ENCODE measurements at places on chromosomes 5 and 9. TPM values are rescaled to one million over a fixed set of nuclear protein-coding genes. Genes with fewer than 3 reads are reported as not detected.

DNA sequence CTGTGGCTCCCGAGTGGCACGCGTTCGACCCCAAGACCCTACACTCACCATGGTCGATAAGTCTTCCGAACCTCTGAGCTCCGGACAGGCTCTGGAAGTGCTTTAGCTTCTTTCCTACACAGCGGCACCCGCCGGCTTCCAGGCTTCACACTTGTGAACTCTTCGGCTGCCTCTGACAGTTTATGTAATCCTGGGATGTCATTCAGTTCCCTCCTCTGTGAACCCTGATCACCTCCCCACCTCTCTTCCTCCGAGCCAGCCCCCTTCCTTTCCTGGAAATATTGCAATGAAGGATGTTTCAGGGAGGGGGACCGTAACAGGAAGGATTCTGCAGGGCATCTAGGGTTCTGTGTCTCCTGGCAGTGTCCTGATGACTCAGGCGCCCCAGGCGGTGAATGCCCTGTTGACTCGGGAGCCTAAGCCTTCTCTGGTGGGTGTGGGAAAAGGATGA is at the start of gene CD14:
CD14 (minus strand) TSS at position 155 of the 451 bp plus-strand sequence; CDS start at position 51, 104 bp downstream.
- no peak for DNase-seq

DNA sequence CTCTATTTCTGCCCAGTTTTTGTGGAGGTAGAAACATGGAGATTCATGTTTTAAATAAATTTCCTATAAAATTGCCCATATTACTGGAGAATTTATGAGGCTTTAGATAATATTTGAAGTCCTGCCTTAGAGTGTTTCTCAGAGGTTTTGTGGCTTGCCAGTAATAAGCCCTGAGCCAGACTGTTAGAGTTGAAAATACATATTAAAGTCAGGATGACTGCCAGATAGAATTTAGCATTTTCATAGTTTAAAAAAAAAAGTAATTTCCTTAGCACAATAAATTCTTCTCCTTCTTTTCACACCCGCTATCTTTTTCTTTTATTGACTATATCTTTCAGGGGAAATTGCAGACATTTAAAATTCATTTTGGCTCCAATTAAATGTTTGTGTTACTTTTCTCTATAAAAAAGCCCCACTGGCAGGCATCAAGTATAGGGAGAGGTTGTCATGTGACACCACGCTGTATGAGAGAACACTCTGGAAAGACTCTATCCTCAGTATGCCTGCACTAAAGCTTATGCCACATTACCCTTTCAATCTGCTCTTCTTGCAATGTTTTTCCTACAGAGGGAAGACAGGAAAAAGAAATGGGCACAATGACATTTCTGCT is 135.2 kb downstream of the MPDZ start:
- no peak for DNase-seq

- DNase-seq: no peak
These were observed 7.7 kb downstream of the RASGEF1C start for GRCh38 chr5:180201051-180201987.

TOR4A gene
- total RNA-seq: 0.42 TPM

Measured in CD8-positive, alpha-beta T cell (primary cell).